D341Med (cell line): ENCODE measurements at places on chromosomes 7 and 10.

DNA sequence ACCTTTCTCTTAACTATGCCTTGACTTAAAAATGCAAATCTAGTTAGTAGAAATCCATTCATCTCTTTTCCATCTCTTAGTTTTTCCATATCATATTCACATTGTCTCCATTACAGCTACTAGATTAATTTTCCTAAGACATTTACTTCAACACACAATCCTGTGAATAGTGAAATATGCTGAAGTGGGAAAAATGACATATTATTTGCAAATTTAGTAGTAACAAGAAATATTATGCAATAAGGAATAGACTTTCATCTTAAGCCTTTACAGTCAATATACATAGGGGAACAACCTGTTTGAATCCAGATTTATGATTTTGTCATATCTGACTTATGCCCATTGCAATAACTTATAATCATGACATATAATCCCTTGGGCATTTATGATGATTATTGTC is 277.0 kb upstream of the IMMP2L start:
- DNase-seq = no peak

DNA sequence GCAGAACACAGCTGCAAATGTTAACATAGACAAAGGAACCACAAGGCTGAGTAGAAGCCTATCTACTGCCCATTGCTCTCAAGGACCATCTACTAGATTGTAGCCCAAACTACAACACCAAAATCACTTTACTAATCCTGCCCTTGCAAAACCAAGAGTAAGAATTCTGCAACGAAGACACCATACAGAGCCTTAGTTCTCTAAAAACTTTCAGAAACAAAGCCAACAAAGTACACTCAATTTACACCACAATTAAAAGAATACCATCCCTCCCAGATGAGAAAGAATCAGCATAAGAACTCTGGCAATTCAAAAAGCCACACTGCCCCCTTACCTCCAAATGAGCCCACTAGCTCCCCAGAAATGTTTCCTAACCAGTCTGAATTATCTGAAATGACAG is 294.3 kb downstream of the CTNNA3 start:
- DNase-seq = no peak

DNA sequence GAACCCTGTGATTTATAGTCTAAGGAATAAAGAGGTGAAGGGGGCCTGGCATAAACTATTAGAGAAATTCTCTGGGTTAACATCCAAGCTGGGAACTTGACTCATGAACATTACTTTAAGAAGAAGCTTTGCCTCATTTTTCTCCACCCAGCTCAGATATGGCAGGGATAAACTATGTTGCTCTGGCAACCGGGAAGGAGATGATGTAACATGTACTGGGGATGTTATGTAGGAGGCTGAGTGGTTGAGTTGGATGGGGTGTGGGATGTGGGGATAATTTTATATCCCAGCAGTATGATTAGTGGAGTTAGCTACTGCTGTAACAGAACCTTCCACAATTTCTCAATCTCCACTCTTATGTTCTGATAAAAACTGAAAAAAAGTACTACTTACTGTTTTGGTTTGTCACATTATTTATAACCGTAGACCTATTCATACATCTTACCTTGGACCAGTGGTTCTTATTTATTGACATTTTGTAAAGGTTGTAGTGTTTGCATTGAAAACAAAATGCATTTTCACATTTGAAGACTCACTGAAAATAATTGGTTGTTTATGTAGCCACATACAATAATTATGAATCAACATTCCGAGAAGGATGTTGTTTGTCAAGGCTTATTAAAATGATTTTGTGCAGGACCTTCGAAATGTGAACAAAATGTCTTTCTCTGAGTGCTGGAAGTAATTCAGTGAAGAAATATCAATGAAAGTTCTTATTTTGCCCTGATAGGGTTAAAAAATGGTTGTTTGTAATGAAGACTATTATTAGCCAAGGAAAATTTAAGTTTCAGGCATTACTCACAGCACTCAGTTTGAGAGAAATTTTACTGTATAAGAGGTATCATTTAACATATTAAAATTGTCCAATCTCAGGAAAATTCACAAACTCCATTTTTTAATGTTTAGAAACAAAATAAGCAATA is 1.3 kb downstream of the OR2F2 start:
- DNase-seq = no peak

DNA sequence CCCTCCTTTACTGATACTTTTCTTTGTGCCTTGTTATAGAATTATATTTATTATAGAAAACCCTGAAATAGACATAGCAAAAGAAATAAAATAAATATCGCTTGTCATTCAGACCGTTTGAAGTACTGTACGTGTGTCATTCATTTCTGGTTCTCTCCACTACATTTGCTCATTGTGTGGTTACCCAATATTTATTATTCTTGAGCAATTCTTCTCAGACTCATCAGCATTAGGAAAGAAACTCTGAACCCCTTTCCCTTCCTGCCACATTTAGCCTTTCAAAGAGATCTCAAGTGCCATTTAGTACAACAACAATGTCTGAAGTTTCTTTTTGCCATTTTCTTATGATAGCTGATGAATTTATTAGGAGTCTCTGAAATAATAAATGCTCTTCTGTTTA is 154.1 kb downstream of the KIAA1217 start:
- no peak for DNase-seq
